ENCODE measurements at places on chromosomes 1 and 21. TPM values are rescaled to one million over a fixed set of nuclear protein-coding genes. Genes with fewer than 3 reads are reported as not detected.

Gene CORT
- 0.41 TPM for total RNA-seq

Gene S100A7
- not detected for total RNA-seq

Gene SF3B4
- 120 TPM for total RNA-seq

Gene FBLIM1
- 4.3 TPM for total RNA-seq

Gene C1orf115
- total RNA-seq = 3.9 TPM

Gene ACTN2
- total RNA-seq = 0.49 TPM

Gene ZFP69
- 6.4 TPM for total RNA-seq

Gene NPR1
- 0.36 TPM for total RNA-seq

Gene HSPB7
- 0.10 TPM for total RNA-seq
